ENCODE measurements at places on chromosomes 3 and 15. TPM values are rescaled to one million over a fixed set of nuclear protein-coding genes. Genes with fewer than 3 reads are reported as not detected.
A peak's percentile ranks its signal among the peaks of the same experiment; 100 is the strongest.

Gene HOMER2
- total RNA-seq: 9.9 TPM

Gene ZNF80
- total RNA-seq: not detected

Gene OR5K2
- total RNA-seq: not detected

Gene CLRN1
- total RNA-seq: not detected

Gene CLDND1
- total RNA-seq: 76.8 TPM

Gene GCSAM
- total RNA-seq: not detected

Gene SPINK8
- not detected for total RNA-seq

Gene INO80
- total RNA-seq: 22.3 TPM

Gene PLSCR4
- total RNA-seq: 36.7 TPM

DNA sequence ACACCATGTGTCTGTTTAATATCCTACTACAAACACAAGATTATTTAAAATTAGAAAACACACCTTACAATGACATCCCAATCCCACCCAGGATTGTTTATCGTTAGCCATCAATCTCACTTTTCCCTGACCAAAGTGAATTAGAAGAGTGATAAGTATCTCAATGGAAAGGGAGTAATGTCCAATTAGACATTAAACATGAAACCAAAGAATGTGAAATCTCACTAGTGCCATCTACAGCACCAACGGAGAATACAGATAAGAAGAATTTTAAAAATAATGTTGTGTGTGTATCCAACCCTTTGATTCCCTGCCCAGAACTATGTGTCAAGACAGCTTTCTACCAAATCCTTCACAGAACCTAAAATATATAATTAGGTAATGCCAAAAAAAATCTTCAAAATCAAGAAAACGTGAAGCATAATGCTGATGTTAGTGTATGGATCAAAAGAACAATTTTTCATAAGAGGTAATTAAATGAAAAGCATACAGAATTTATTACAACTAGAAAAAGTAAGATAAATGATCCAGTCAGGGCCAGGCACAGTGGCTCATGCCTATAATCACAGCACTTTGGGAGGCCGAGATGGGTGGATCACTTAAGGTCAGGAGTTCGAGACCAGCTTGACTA lies 64.2 kb downstream of the SCAPER start:
- peak; percentile 32 for DNase-seq

DNA sequence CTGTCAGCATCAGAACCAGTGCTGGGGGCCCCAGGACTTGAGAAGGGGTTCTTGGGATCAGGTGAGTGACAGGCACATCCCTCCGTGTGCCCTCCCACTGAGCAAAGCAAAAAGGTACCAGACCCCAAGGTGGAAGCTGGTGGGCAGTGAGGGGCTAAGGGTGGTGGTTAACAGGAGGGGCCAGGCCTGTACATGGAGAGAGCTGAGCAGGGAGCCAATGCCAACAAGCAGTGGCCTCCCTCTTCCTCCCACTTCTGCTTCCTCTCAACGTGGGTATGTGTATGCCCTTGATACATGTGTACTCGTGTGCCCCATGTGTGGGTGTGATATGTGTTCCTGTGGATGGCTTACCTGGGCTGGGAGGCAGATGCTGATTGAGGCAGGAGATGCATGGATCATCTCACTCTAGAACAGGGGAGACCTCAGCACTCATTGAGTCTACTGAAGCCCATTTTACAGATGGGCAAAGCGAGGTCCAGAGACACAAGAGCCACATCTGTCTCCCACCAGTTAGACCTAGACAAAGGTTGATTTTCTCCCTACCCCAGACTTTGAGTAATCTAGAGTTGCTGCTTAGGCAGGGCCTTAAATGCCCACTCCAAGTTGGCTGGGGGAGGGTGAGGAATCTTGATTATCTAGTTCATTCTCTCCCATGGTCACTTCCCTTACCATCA lies 945 bp downstream of the VIPR1 start:
- DNase-seq: no peak

GRCh38 chr15:54599386-54599785 lies 597.4 kb downstream of the RSL24D1 start:
- no peak for DNase-seq

DNA sequence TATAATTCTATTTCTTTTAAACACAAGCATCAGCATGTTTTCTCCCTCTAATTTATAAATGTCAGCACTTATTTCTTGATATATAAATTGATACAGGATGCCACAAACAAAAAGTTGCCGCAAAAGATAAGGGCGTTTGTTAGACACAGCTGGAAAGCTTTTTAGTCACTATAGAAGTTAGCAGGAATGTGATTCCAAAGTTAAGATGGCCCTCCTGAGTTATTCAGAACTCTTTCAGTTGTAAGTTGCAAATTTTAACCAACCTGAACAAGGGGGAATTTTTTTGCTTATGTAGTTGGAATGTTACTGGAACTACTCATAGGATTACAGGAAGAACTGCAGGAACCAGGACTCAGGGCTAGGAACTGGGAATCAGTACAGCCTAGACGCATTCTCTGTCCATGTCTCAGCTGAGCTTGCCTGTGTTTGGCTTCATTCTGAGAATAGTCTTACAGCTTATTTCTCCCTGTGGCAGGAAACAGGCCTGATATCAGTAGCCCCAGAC lies 166.3 kb downstream of the VGLL4 start:
- DNase-seq: peak; percentile 80

DNA sequence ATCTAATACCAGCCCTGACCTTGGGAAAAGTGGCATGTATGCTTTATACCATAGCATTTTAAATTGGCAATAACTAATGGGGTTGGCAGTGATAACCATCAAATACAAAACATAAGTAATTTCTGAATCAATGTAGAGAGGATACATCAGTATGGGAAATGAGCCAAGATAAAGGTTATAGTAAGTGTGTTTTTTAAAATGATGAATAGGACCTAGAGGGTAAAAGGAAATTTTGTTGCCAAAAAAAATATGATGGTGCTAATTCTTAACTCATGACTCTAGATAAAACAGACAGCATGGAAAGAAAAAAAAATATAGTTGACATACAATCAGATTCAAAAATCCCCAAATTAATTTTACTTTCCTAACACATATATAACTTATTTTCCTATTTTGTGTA lies 75.4 kb upstream of the ROBO1 start:
- no peak for DNase-seq

- no peak for DNase-seq
Observed at GRCh38 chr15:96746665-96747064, 416.2 kb downstream of the NR2F2 start.

- DNase-seq: no peak
Observed at GRCh38 chr15:59116141-59116540, 11.2 kb downstream of the CCNB2 start.

GRCh38 chr15:65791335-65792137 lies 557 bp downstream of the DENND4A start:
- DNase-seq: peak; percentile 24

DNA sequence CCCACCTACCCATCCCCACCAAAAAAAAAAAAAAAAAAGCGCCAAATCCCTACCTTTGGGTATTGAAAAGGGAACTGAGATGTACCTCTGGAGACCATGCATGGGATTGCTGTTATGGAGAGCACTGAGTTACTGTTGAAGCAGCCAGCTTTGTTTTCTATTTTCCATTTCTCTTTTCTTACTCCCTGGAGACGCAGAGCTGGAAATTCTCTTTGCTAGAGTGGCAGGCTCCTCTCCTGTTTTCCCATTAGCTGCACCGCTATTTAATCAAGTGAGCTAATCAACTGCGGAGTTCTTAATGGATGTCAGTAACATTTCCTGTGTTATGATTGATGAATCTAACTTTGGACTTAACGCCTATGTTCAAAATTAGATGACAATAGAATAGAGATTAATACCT lies 136.1 kb upstream of the LMCD1 start:
- DNase-seq: no peak

DNA sequence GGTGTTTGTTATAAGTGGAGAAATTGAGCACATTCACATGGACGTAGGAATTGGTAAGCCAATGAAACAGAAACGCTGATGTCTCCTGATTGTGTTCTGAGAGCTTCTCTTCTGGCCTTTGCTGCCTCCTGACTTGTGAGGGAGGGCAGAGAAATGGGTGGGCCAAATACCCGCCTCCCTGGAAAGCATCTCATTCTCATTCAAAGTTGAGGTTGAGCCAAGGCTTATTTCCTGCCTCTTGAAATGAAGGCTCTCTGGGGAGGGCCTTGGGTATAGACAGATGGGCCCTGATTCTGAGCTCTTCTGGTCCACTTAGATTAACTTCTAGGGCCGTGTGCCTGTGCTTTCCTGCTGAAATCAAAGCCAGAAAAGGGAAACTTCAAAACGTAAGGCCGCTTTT lies 57.4 kb upstream of the MYZAP start:
- DNase-seq: no peak

DNA sequence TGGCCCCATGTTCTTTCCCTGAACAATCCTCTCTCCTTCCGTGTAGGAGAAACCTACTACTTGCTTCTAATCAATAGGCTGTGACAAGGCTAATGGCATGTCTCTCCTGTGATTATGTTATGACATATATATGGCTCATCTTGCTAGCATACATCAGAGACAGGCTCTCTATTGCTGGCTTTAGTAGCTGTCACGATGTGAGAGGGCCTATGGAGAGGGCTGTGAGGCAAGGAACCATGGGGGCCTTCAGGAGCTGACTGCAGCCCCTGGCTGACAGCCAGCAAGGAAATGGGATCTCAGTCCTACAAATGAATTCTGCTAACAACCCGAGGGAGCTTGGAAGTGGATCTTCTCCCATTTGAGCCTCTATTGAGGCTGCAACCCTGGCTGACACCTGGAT lies 96.3 kb downstream of the EOMES start:
- no peak for DNase-seq

DNA sequence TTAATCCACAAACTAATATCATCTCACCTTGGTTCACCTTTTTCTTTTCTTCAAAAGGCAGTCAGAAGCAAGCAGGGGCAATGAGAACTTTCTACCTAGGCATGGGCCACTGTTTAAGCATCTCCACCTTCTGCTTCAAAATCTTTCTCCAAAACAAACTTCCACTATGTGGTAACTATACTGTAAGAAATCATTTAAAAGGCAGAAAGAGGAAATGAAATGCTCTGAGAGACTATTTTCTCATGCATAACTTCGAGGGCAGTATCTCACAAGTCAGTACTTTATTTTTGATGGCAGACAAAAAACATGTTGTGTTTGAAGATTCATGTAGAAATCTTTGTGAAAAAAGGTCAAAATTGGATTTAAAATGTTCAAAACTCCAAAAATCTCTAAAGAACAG lies 419.7 kb downstream of the ZBTB20 start:
- no peak for DNase-seq

DNA sequence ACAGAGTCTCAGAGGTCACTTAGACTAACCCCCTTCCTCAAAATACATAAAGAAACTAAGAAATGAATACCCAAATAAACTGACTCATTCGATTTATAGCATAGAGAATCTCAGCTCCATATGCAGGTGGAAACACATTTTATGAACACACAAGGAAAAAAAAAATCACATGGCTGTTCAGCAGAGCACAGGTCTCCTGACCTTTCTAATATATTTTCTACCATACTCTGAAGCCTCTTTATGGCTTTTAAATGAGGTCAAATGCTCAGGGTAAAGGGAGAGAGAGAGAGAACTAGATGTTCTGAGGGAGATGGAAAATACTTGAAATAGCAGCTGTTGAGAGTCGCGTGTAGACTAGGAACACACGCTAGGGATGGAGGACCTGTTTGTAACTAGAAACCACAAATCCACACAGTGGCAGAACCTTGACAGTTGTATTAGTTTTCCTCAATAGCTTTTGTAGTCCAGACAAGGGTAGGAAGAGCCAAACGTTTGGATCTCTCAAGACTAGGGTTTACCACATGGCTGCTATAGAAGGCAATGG lies 165.3 kb downstream of the FMN1 start:
- peak; percentile 47 for DNase-seq

DNA sequence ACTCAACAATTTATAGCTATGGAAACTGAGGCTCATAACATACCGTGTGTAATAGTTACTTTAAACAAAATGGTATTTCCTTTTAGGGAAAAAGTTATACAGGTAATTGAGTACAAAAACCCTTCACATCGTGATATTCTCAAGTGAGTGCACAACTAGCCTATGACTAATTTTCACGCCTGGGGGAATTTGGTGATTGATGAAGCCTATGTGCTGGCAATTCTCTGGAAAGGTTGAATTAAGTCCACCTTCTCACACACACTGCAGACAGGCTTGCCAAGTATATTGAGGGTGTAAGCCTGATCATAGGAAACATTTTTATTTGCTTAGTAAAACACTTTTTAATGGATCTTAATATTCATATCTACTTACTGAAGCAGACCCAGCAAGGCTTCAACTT lies 41.3 kb upstream of the ROBO2 start:
- DNase-seq: no peak

- DNase-seq: no peak
Observed at GRCh38 chr15:85874236-85874635, 79.5 kb upstream of the KLHL25 start.

DNA sequence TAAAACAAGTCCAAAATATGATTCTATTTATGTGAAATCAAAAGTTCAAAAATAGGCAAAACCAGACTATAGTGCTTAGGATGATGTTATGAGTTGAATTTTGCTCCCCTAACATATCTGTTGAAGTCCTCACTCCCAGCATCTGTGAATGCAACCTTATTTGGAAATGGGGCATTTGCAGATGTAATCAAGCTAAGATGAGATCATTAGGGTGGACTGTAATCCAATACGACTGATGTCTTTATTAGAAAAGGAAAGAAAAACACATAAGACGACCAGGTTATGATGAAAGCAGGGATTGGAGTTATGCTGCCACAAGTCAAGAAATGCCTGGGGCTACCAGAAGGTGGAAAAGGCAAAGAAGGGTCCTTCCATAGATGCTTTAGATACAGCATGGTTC lies 110.5 kb upstream of the CCDC39 start:
- DNase-seq: no peak

GRCh38 chr3:21043139-21043538 lies 707.9 kb downstream of the ZNF385D start:
- DNase-seq: no peak

DNA sequence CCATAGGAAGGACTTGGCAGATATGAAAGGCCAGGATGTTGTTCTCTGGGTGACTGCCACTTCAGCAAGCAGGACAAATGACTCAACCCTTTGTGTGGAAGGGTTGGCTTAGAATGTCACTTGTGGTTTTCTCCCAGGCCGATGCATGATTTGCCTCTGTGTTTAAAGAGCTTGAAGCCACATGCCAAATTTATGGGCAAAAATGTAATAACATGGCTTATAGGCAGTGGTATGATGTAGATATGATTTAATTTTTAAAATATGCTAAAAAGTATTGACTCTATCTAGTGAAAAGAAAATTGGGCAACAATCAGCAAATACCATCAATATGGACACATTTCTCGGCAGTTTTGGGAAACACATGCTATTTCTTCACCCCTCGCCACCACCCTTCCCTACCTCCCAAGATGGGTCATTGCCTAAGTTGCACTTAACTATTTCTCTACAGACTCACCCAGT lies 114.6 kb downstream of the CYP19A1 start:
- DNase-seq: peak; percentile 89

GRCh38 chr3:127149621-127150310 lies 43.2 kb upstream of the PRR23E start:
- DNase-seq: no peak

- no peak for DNase-seq
Observed at GRCh38 chr3:84974347-84974746, 15.6 kb downstream of the CADM2 start.
